ENCODE measurements at places on chromosomes 1 and 21.
A peak's percentile ranks its signal among the peaks of the same experiment; 100 is the strongest.

DNA sequence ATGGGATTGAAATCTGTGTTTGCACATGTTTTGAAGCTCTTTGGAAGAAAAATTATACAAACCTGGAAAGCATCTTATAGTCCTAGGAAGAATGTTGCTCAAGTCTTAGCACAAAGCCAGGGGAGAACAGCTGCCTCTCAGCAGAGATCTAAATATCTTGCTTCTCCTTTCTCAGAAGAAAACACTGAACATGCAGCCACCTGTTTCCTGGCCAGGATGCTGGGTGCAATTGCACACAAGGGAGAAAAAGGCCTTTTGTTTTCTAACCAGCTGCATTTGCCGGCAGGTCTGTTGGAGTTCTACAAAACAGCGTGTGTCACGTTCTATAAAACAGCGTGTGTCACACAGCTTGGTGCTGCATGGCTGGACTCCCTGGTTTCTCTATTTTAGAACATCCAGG, 259.6 kb upstream of the PLD5 start:
- DNase-seq, result no peak

GRCh38 chr1:2510366-2511155, 15.8 kb downstream of the PANK4 start:
- DNase-seq, result no peak

DNA sequence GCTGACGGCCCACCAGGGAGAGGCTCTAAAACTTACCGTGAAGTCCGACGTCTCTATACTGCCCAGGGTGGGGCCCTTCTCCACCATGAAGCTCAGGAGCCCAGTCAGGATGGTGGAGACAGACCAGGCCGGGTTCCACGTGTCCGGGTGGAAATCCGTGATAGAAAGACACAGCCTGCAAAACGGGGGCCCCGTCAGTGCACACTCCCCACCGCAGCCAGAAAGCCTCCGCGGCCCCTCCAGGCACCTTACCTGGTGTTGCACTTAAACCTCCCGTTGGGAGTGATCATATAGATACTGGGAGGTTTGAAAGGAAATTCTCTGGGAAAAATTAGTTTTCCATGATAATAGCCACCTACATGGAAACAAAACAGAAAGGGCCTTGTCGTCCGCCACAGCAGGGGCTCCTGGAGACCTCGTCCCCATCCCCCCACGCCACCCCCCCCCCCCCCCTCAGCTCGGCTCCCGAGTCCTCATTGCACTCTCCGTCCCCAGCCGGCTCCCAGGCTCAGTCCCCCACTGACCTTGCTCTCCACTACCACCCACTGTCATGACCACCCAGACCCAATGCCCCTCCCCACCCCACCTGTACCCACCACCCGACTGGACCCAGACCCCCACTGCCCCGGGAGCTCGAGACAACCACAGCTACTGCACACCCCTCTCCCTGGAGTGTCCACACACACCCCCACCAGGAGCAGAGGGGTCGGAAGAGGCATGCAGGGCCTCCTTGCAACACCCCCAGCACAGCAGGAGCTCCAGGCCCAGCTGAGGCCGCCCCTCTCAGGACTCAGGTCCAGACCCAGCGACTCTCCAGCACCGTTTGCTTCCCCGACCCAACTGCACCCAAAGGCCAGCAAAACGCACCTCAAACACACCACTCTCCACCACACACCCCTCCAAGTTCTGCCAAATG, 10.7 kb upstream of the C1QTNF12 start:
- no peak for DNase-seq

DNA sequence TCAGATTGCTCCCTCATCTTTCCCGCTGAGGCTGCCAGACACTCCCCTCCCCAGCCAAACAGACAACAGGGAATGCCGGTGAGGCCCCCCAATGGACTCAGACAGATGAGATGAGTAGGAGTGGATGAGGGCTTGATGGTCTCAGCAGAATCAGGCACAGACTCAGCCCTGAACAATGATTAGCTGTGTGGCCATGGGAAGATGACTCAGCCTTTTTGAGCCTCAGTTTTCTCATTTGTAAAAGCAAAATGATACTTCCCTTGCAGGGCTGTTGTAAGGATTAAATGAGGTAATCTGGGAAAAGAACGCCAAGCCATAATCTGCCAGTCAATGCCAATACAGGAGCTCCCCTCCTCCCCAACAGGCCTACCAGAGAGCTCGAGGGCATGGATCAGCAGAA, 12.4 kb downstream of the C1orf198 start:
- DNase-seq, result no peak

DNA sequence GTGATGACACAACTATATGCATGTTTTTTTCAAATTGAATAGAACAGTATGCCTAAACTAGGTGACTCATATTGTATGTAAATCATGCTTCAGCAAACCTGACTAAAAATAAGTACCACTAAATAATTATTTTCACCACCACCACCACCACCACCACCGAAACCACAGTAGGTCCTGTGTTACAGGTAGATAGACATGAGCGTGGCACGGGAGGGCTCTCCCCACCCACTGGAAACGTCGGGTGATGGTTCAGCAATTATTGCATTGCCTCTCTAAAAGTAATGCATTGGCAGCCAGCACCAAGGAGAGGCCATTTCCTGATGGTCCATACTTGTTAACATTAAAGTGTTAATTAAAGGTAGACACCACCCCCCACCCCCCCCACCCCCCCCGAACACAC, 297.0 kb upstream of the NCAM2 start:
- no peak for DNase-seq

DNA sequence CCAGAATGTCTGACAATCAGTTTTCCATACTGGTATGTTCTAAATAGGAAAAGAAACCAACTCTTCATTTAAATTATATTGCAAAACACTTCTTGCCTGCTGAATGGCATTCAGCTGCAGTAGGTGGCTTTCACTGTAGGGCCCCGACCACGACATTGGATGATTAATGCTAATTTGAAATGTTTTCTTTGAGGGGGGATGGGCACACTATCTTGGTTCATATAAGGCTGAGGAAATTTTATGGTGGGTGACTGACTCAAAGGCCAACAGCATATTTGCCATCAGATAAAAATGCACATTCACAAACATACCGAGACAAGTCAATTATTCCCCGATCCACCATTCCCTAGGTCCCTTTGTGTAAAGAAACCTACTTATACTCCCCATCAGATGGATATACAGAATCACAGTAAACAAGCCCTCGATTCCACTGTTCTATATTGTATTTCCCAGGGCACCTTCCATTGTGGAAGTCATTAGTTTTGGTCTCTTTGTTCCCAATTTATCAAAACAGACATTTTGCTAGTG, 464.2 kb upstream of the DAB1 start:
- no peak for DNase-seq

- no peak for DNase-seq
These were observed 27.1 kb upstream of the SEC16B start for GRCh38 chr1:177996957-177997356.

DNA sequence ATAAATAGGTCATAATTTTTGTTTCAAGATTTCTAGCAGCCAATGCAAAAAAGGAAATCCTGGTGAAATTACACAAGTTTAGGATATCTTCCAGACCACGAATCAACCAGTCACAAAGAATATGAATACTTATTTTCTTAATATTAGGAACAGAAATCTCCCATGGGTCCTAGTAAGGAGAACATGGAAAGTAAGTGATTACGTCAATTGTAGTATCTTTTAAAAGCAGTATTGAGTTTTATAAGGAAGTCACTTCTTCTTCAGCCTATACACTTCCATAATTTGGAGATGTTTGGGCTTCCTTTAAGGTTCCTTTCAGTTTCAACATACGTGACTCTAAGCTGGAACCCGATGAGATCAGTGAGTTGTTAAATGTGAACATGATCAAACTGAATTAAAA, 534.5 kb downstream of the USP25 start:
- no peak for DNase-seq

- DNase-seq, result no peak
These were observed 47.3 kb downstream of the UBIAD1 start for GRCh38 chr1:11320153-11320936.

DNA sequence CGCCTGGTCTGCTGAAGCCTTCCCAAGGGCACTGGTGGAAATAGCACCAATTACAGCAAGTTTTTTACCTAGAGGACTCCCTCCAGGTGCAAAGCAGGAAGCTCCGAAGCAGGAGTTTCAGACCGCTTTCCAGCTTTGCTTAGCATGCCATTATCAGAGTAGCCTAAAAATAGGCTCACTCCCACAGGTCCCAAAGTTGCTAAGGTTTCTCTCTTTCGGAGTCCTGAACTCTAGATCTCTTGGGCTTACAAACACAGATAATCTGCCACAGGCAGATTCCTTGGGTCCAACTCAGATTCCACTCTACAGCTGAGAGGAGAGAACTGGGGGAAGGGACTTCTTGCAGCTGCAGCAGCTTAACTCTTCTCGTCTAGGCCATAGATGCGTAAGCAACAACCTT, 22.5 kb downstream of the ZMYND12 start:
- no peak for DNase-seq

DNA sequence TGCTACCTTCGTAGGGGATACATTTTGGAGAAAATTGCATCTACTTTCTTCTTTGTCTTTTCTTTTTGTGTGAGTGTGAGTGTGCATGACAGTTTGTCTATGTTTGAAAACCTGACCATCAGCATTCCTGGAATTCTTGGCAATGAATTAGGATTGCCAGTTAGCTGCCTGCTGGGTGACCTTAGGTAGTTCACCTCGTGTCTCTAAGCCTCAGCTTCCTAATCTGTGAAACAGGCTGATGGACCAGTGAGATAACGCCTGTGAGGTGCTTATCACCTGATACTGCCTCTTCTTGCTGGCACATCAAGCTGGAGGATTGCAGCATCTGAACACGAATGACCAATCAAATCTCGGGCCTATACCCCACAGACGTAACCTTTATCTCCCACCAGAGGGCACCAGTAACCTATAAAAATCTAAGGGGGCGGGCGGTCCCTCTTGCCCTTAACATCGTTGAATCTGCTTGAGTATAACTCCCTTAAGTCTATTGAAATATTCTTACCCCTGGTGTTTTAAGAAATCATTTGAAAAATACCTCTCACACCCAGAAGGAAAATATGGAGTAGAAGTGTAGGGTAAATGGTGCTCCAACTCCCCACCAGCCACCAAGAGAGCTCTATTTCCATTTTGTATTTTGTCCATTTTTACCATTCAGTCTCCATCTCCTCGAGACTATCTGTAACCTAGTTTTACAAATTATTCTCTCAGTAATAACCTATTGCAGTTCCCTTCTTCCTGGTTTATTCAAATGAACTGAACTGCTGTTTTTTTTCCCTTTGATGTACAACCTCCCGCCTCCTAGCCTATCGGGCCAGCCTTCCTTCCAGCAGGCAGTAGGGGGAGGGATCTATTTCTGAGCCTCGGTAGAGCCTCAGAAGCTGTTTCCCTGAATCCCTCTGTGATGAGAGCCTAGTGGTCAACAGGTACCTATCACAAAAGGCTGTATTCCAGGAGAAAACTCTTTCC, 49.7 kb downstream of the MDM4 start:
- no peak for DNase-seq

DNA sequence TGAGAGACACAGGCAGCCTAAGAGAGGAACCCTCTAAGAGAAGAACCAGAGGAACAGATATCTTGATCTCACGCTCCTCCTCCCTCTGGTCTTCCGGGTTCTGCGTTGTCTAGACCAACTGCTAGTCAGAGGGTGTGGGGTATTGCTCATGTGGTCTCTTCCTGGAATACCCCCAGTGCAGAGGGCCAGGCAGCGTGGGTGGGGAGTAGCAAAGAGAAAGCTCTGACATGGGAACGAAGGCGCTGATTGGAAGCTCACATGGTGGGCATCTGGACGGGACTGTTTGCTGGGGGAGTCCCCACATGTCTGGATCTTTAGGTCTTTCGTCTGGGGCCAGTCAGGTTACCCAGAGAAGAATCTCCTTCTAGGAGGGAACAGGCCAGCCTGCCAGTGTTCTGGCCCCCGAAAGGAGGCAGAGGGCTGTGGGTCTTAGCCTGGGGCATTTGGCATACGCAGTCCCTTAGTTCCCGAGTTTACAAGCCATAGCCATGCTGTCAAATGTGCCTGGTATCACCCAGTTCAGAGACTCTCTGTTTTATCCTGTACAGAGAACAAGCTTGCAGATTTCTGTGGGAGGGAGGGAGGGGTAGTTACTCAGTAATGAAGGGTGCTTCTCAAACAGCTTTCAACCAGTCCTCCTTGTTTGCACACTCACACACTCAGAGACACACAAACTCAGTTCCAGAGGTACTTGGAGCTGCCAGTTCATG, 18.3 kb upstream of the IL6R start:
- peak; percentile 31 for DNase-seq

- no peak for DNase-seq
These were observed 164.8 kb downstream of the TNFSF18 start for GRCh38 chr1:172885971-172886370.

GRCh38 chr1:155167166-155168104, 5.7 kb downstream of the KRTCAP2 start:
- DNase-seq, result peak; percentile 89

- DNase-seq, result no peak
These were observed 31.1 kb downstream of the INAVA start for GRCh38 chr1:200925831-200926230.

- DNase-seq, result no peak
These were observed 84.2 kb downstream of the ABCA4 start for GRCh38 chr1:94036730-94037129.

DNA sequence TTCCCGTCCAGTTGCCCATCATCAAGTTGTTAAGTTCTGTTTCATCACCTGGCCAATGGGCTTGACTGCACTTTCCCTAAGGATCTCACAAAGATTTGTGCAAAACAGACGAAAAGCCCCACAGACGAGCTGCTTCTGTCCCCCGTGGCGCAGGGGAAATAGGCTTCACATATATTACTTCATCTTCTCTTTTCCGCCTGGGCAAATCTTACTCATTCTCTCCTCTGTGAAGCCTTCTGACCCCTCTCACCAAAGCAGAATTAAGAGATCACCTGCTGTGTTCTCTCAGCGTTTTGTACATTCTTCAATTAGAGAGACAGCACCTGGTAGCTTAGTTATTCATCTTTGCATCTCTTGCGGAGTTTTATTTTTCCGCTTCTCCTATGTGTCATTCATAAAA, 129.8 kb downstream of the IGSF21 start:
- no peak for DNase-seq

DNA sequence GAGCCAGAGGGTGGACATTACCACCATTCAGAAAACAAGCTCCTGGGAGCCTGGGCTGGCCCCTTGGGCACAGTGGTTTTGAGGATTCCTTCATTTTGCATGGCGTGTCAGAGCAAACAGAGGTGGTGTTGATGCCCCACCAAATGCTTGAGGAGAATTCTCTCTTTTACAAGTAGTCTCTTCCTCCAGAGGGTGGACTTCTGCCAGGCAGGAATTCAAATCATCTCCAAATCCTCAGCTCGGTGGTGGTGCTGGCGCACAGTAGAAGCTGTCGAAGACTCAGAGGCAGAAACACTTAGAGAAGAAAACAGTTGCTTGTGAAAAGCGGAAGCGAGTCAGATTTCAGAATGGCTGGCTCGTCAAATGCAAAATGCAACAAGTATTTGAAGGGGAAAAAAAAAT, 3.4 kb upstream of the CHI3L1 start:
- DNase-seq, result no peak

DNA sequence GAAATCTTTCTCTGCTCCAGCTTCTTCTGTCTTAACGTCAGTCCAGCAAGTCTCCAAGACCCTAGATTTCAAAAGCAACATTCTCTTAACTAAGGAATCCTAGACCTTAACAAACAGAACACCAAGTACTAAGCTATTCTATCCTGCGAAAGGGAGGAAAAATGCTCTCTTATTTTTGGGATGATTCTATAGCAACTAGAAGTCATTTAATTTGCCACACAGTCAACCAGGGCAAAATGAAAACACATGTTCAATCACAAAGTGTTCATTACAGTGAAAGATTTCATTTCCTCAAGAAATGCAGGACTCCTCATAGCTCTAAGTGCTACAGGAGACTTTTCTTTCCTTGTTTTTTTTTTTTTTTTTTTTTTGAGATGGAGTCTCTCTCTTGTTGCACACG, 36.2 kb upstream of the DOCK7 start:
- no peak for DNase-seq

GRCh38 chr1:206461602-206462455, 8.4 kb upstream of the IKBKE start:
- no peak for DNase-seq

All from tibial artery (tissue), 4 donors.